Lung microvascular endothelial cell (primary cell): ENCODE measurements at places on chromosomes 11 and 22.
A peak's percentile ranks its signal among the peaks of the same experiment; 100 is the strongest.

- DNase-seq = no peak
Observed at GRCh38 chr11:74506823-74507222, 13.3 kb upstream of the LIPT2 start.

GRCh38 chr22:33535937-33536875 is 384.1 kb downstream of the LARGE1 start:
- DNase-seq = no peak

GRCh38 chr11:95524314-95525036 is 265.1 kb downstream of the FAM76B start:
- DNase-seq = no peak

GRCh38 chr11:61028135-61028729 is 56.8 kb downstream of the CD6 start:
- no peak for DNase-seq

DNA sequence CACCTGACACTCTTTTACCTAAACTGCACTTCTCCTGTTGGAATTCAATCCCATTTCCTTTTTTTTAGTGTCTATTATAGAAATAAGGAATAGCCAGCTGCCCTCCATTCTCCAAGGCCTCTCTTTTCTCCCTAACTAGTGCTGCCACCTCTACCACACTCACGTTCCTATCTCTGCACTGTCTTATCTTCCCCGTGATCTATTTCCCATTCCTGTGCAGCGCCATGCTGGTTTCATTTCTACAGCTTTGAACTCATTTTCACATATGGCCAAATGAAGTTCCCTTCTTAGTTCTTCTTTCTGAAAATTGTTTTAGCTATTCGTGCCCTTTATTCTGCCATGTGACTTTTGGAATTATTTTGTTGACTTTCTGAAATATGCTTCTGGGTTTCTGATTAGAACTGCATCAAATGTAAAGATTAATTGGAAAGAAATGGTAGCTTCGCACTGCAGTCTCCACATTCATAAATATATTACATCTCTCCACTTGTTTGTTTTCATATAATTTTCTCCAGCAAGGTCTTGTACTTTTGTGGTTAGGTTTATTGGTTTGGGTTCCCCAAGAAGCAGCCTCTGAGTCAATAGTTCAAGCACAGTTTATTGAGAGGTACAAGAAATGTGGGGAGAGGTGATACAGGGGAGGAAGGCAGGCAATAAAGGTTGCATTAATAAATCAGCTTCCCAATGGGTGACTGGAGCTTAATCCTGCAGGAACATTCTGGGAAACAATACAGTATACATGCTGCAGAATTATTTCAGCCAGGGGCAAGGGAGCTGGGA is 43.7 kb upstream of the DRD2 start:
- DNase-seq = no peak

DNA sequence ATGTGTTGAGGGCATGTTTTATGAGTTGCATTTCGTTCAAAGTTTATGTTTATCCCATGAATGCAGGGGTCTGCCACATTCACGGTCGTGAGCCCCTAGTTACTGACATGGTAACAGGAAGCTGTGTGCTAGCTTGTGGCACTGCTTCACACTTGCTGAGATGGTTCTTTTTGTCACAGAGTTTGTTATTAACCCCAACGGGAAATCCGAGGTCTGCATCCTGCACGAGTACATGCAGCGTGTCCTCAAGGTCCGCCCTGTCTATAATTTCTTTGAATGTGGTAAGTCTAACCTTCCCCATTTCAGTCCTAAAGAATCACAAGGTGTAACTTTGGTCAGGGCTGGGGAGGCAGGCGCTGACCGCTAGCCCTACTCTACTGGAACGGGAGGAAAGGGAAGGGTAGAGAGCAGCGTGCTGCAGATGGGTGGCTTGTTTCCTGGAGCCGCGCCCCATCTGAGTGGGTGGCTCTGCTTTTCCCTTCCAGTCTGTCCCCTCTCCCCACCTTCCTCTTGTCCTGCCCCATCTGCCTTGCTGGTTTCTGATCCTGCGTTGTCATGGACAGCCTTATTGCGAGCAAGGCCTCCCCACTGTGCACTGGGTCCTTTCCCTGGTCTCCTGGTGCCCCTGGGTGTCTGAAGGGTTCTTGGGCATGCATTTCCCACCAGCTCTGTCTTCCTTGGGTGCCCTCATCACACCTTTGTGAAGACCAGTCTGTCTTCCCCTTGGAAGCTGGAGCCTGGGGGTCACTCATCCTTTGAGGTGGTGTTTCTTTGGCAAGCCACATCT is 11.8 kb downstream of the DGCR8 start:
- no peak for DNase-seq

DNA sequence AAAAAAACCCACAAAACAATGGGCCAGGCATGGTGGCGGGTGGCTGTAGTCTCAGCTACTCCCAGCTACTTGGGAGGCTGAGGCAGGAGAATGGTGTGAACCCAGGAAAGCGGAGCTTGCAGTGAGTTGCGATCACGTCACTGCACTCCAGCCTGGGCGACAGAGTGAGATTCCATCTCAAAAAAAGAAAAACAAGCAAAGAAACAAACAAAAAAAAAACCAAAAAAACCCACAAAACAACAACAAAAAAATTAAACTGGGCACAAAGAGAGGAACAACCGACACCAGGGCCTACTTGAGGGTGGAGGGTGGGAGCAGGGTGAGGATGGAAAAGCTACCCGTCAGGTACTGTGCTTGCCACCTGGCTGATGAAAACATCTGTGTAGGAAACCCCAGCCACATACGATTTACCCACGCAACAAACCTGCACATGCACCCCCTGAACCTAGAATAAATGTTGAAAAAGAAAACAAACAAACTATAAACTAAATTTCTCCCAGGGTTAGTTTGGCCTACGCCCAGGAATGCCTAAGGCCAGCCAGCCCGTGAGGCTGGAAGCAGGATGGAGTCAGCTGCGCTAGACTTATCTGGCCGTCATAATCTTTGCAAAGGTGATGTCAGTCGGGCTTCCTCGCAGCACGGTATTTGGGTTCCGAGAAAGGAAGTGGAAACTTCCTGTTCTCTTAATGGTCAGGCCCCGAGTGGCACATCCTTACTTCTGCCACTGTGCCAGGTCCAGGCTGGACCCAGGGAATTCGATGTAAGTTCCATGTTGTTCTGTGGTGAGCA is 21.9 kb upstream of the CYB5R3 start:
- peak; percentile 78 for DNase-seq

- DNase-seq = no peak
Observed at GRCh38 chr11:118615282-118615975, 8.0 kb downstream of the PHLDB1 start.
